ENCODE measurements at places on chromosomes 16 and 17.
A peak's percentile ranks its signal among the peaks of the same experiment; 100 is the strongest.

GRCh38 chr16:84735849-84736586 is 36.2 kb downstream of the USP10 start:
- DNase-seq, result no peak

GRCh38 chr17:64174686-64175456 is 44.9 kb upstream of the ERN1 start:
- DNase-seq, result peak; percentile 95

- no peak for DNase-seq
These were observed 4.0 kb downstream of the CTC1 start for GRCh38 chr17:8243827-8244226.

GRCh38 chr16:81447383-81448101 is 2.9 kb downstream of the CMIP start:
- peak; percentile 77 for DNase-seq

GRCh38 chr16:89472711-89473075 is 17.7 kb downstream of the ANKRD11 start:
- no peak for DNase-seq

DNA sequence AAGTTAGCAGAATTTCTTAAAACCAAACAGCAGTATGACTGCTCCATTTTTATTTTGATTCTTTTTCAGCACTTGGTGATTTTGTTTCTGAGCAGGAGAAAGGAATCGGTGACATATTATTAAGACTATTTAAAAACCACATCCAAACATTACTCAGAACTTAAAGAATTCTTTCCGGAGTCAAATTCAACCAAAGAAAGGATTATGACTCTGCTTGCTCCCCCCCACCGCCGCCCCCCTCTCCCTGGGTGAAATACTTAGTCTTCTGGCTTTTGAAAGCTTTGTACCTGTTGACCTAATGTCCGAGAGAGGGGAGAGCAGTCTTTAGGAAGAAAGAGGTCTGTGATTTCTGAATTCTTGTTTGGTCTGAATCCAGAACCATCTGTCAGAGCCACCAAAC is 17.9 kb upstream of the COL1A1 start:
- DNase-seq, result no peak

GRCh38 chr16:85712801-85713200 is 24.0 kb upstream of the GINS2 start:
- no peak for DNase-seq

DNA sequence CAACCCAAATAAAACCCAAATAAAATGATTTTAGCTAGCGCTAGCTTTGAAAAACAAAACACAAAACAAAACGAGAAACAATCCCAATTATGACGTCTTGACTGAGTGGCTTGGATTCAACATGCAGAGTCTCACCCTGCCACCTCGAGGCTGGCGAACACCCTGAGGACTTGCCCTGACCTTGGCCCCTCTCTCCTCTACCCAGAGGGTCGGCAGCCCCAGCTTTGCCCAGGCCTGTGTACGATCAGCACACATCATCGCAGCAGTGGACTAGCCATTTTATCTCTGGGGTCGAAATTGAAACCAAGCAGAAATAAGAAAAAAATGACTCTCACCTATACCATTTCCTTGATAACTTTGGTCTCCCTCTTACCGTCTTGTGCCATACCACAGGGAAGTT is 4.9 kb downstream of the JMJD6 start:
- DNase-seq, result no peak

DNA sequence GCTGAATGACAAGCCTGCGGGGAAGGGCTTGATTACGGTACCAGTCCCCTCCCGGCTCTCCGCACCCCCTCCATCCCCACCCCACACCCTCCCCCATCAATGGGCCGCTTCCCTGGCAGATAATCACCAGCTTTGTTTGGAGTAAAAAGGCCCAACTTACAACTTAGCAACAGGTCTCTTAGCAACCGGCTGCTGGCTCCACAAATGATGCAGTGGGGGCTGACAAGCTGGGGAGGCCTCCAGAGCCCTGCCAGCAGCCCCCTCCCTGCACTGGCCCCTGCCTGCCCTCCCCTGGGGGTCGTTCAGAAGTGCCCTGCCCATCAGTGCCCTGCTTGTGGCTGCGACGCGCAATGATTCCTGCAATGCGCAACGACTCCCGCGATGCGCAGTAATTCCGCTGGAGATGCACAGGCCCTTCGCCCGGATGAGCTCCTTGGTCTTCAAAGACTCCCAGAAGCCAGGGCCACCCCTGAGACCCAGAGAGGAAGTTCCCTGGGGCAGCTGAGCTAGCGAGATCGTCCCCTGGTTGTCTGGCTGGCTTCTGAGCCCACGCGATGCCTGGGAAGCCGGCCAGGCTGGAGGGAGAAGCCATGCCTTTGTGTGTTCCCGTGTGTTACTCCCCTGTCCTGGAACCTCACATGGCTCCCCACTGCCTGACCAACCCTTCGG is 23.3 kb downstream of the CPNE2 start:
- no peak for DNase-seq

- no peak for DNase-seq
These were observed 31.9 kb upstream of the HOXB13 start for GRCh38 chr17:48760411-48760810.

DNA sequence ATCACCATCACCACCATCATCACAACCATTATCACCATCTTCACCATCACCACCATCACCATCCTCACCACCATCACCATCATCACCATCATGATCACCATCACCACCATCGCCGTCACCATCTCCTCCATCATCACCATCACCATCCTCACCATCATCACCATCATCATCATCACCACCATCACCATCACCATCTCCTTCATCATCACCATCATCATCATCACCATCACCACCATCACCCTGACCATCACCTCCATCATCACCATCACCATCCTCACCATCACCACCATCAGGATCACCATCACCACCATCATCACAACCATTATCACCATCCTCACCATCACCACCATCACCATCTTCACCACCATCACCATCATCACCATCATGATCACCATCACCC is 14.1 kb downstream of the SCNN1B start:
- DNase-seq, result no peak

DNA sequence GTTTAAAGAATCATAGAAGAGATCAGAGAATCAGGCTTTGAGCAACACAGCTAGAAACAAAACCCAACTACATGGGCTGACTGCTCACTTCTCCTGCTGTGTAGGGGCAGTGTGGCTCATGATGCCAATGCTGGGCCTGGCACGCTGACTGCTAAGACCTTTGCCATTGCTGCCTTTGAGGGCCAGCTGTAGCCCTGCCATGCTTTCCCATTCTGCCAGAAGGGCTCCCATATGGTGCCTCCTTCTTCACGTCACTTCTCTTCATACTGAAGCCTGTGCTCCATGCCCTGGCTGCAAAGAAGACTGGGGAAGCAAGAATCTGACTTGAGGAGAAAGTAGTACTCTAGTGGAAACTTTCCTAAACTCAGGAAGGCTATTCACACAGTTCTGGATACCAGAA is 232.9 kb downstream of the UTP18 start:
- DNase-seq, result no peak

- no peak for DNase-seq
These were observed 361.7 kb upstream of the TNRC6C start for GRCh38 chr17:77596491-77597417.

GRCh38 chr17:10698096-10698818 is 863 bp downstream of the ADPRM start:
- peak; percentile 25 for DNase-seq

- no peak for DNase-seq
These were observed 25.2 kb upstream of the CFAP20 start for GRCh38 chr16:58154345-58154744.

DNA sequence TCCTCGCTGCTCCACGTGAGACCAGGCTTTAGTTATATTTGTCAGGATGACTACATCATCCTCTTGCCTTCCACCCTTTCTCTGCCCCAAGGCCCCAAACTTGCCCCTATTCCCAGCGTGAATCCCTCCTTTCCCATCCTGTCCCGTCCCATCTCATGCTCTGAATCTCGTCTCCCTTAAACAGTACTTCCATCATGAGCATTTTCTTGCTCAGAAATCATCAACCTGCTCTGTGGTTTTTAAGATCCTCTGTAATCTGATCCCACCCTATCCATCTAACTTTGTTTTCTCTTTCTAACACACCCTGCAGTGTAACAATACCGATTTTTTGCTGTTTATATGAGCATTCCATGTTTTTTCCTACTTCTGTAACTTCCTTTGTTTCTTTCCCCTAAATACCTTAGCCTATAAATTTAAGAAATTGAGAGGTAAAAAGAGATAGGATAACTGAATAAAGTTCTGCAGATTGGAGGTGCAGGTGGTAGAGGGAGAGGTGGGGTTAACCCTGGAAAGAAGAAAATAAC is 39.7 kb downstream of the MRTFB start:
- no peak for DNase-seq

GRCh38 chr16:21603928-21604327 is 4.6 kb downstream of the METTL9 start:
- DNase-seq, result peak; percentile 42

GRCh38 chr16:50721549-50722404 is 20.1 kb upstream of the CYLD start:
- DNase-seq, result no peak

DNA sequence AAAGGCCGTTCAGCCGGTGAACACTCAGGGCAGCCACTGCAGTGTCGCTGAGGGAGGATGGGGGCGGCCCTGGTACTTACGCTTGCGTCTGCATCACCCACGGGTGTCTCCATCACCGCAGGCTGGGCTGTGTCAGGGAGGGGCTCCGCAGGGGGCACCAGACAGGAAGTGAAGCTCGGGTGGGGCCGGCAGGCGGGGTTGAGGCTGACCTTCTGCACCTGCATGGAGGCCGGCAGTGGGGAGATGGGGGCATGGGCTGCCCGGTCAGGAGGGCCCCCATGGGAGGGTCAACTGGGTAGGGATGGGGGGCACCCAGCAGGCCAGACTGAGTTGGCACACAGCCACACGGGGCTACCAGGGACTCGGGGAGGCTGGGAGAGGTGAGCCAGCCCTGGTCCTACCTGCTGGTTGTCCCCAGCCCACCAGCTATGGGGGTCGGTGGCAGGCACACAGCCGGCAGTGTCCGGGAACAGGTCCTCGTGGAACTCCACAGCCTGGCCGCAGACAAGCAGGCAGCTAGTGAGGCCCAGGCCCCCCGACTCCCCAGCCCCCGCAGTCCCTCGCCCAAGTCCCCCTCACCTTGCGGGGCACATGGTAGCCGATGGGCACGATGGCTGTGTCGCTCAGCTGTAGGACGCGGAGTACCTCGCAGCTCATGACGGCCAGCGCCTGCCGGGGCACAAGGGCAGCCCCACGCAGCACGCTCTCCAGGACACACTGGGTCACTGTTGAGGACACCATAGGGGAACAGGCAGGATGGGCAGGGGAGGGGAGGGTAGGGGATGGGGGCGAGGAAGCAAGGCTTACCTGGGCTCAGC is 7.2 kb upstream of the VASN start:
- no peak for DNase-seq

GRCh38 chr17:80969674-80970043 is 22.0 kb upstream of the CHMP6 start:
- DNase-seq, result no peak

GRCh38 chr17:58279736-58280479 is 827 bp downstream of the MPO start:
- DNase-seq, result peak; percentile 47

- no peak for DNase-seq
These were observed 207.4 kb downstream of the TANC2 start for GRCh38 chr17:63173450-63173849.

DNA sequence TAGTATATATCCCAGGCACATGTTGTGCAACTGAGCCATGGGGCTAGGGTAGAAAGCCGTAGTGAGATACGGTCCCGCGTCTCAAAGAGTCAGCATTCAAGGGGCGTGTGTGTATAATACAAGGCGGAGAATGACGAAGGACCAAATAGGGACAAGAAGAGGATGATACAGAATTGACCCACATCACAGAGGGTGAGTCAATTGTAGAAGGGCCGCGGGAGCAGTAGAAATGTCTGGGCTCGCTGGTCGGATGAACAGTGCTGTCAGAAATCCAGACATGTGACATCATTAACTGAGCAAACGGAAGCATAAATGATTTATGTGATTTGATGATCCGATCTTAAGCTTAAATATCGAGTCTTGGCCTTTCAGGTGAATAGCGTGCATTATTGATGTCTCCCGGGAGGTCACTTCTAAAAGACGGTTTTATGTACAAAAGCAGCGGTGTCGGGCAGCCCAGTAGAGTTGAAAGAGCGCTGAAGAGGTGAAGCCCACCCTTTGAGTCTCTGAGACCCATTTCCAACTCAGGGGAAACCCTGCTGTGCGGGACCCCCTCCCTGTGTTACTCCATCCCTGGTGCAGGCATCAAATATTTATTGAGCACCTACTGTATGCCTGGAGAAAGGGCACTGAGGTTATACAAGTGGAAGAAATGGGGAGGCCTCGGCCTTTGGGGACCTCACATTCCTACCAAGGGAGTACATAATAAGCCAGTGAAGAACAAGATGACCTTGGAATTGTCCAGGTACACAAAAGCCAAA is 45.1 kb downstream of the ATP2C2 start:
- no peak for DNase-seq

GRCh38 chr17:8997994-8998628 is 23.2 kb upstream of the NTN1 start:
- peak; percentile 66 for DNase-seq

DNA sequence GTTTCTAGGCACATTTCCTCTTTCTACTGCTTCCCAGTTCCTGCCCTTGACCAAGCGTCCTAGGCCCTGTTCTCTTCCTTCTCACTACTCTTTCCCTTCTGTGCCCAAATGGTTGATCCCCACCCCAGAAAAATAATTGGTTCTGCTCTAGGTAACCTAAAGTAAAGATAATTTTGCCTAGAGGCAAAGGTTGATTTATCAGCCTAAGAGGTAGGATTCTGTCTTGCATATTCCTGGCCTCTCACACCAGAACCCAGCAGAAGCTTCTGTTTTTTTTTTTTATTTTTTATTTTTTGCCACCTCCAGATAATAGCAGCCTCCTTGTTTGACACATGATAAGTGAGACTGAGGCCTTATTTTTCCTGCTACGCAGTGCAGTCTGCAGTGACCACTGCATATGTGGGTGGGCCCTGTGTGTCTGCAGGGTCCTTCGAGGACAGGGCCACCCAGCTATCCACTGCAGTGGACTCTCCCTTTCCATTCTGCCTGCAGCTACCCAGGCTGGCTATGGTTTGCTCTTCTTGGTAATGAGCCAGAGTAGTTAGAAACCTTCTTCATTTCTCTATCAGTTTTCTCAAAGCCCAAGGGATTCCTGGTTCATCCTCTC is 701 bp downstream of the PIPOX start:
- DNase-seq, result no peak

- no peak for DNase-seq
These were observed 1.5 kb downstream of the BCL6B start for GRCh38 chr17:7024402-7024785.

- DNase-seq, result no peak
These were observed 466.6 kb upstream of the ERCC4 start for GRCh38 chr16:13453325-13453724.

Data from CD14-positive monocyte (primary cell).